NCI-H748 treated with DMSO at 0.1 percent for 48 hours (cell line): ENCODE measurements at places on chromosomes 6 and 20.

GRCh38 chr20:1378735-1379125, 14.1 kb downstream of the FKBP1A start:
- DNase-seq: no peak

GRCh38 chr20:46601603-46602122, 49.6 kb downstream of the SLC13A3 start:
- DNase-seq: no peak

DNA sequence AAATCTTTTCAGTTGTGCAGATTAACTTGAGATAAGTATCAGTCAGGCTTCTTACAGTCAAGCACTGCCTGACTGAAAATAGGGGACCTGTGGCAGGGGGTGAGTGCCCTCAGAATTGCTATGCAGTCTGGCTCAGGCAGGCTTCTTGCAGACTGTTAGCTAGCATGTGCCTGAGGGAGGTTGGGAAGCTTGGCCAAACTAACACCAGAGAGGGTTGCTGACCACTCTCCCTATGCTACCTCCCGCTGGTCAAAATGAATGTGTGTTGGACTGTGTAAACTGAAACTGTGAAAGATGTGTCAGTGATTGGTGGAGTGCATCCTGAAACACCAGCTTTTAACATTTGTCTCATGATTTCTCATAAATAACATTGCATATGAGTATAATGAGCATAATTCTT, 622.3 kb upstream of the IMPG1 start:
- no peak for DNase-seq

DNA sequence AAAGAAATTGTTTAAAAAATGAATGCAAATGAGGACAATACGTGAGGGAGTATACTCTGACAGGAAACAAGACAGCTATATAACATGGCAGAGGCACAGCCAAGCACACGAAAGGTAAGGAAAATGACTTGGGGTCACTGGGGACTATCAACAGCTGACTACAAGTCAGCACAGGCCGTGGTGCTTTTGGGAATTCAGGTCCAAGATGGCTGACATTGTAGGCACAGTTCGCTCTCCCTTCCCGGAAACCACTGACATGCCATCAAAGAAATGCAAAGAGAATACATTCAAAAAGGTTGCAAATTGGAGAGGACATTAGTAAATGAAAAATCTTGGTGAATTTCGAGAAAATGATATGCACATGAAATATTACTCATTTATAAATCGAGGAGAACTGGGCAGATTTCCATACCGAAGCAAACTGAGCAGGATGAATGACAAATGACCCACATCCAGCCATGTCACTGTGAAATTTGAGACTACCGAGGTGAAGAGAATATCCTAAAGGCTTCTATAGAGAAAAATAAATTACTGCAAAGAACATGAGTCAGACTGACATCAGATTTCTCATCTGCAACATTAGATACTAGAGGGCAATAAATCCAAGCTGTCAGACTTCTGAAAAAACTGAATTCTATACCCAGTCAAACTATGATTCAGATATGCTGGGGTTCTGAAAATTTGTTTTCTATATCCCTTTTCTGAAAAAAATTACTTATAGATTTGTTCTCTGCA, 391.1 kb downstream of the BTBD9 start:
- DNase-seq: no peak

GRCh38 chr20:51022803-51023616, at the start of gene KCNG1:
KCNG1 (minus strand) TSS chr20:51023107; CDS start chr20:51010338, 12,769 bp downstream.
- DNase-seq: no peak

GRCh38 chr6:117552618-117553017, 49.7 kb downstream of the GOPC start:
- DNase-seq: no peak

- no peak for DNase-seq
Measured at GRCh38 chr6:32148289-32149091, 3.2 kb downstream of the PRRT1 start.

DNA sequence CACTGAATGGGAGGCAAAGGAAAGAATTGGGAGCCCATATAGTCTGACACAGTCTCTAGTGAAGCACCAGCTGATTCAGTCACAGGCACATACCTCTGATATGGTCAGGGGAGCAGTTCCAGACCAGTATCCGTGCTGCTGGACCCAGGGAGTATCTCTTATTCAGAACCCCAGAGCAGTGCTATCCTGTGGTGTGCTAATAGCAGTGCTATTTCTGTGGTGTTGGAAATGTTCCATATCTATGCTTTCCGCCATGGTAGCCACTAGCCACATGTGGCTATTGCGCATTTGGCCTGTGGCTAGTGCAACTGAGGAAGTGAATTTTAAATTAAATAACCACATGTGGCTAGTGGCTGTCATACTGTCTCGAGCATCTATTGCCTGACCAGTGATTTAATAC, 11.0 kb downstream of the SCUBE3 start:
- no peak for DNase-seq

DNA sequence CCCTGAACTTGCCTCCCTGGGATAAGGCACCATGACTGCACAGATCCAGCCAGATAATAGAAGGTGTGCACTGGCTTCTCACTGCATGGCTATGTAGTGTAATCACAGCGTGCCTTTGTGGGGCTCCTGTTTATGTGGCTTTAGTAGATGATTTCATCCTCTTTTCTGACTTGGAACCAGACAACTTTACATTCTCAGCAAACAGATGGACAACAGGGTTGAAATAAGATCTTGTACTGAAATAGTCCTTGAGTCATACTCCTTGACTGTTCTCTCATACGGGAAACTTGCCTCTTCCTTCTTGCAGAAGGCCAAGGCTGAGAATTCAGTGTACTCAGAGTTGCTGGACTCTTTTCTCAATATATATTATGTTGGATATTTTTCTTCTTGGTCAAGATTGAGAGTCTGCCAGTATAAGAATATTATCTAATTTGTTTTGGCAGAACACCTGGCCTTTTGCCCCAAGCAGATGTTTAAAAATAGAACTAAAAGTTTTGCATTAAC, 25.0 kb upstream of the RNF144B start:
- no peak for DNase-seq

DNA sequence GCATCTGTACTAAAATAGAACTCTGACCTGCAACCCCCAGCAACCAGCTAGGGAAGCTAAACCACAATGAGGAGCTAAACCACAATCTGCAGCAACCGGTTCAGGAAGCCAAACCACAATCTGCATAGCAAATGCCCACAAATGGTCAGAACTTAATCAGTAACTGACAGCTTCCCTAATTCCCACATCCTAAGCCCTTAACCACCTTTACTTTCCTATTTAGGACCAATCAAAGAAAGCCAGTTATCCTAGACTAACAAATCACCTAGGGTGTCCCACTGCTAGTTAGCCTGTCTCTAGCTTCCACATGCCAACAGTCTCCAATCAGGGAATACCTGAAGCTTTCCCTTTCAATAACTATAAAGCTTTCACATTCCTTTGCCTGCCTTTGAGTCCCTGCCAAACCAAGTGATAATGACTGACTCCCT, 424.6 kb upstream of the PTCHD4 start:
- no peak for DNase-seq

DNA sequence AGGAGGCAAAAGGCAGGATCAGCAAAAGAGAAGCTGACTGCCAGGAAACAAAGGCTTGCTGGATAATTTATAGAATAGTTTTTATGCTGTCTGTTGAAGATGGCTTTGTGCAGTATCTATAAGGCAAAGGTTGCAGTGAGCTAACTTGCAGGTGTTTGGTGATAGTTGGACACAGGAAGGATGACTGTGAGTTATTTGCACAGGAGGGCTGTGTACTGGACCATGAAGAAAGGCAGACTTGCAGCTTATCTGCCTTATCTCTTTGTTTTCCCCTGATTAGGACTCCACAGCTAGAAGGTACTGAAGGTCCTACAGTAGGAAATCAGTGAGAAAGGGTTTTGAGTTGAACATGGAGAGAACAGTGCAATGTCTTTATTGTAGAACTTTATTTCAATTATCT, 2.1 kb downstream of the BTN1A1 start:
- peak; percentile 25 for DNase-seq

GRCh38 chr20:62025394-62025793, 40.3 kb downstream of the TAF4 start:
- no peak for DNase-seq

DNA sequence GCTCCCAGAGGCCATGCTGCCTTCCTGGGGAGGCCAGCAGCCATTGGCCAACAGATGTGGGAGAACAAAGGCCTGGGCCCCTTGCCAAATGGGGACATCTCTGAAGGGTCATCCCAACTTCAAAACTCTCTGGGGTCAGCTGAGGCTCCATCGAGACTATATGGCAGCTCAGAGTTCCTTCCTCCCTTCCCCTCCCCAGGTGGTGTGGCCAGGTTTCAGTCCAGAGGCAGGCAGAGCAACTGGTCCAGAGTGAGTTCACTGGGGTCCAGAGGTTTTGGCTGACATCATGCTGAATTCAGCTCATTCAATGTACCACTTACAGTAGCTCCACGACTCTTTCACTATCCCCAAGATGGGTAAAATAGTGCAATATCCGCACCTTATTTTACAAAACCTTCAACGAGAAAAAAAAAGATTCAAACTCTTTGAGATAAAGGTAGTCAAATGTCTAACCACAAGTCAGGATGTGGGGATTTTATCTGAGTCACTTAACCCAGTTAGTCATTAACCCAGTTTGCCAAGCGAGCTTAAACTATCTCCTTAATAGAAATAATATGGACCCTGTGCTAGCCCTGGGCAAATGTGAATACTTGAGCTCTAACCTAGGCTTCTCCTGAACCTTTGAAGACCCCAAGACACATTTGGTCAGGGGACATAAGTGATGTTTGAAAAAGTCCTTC, 108.4 kb upstream of the PLEKHG1 start:
- no peak for DNase-seq

- no peak for DNase-seq
Measured at GRCh38 chr6:36268478-36269275, 1.2 kb upstream of the PNPLA1 start.

DNA sequence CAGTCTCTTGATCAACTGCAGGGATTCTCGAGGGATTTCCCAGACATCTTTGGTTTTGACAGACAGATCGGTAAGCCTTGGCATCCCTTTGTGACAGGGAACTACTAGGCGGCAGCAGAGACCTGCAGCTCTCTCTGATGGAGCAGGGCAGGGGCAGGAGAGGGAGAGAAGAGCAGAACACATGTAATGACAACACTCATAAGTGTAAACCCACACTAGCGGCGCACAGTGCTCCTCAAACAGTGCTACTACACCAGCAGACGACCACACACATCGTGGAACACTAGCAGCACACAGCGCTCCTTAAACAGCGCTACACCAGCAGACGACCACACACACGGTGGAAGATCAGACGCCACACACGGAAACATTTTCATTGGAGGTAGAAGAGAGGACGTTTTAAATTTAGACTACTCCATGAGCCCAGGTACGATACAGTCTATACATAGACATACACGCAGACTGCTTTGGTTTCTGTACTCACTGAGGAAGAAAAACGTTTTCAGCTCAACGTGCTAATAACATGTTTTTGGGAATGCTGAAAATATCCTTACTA, 94.5 kb upstream of the TRAF3IP2 start:
- no peak for DNase-seq

GRCh38 chr20:59350330-59351156, 50.1 kb downstream of the EDN3 start:
- no peak for DNase-seq

GRCh38 chr20:31915491-31916280, 36.2 kb downstream of the PDRG1 start:
- peak; percentile 29 for DNase-seq

DNA sequence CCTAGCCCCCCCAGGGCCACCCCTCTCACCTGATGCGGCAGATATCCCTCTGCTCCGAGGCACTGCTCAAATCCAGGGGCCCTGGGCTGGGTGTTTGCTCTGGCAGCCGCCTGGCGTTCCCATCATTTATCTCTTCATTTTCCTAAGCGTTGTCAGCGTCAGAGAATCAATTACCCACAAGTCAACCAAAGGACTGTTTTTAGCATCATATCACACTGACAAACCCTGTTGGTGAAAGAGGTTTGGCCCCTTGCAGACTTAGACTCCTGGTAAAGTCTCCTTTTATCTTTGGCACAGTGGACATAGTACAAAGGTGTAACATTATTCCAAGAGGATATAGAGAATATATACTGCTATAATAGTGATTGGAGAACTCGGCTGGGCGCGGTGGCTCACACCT, at the start of gene GHRH:
Gene GHRH (minus strand): TSS at position 101 of the 400 bp plus-strand sequence. CDS start 4,925 bp downstream, outside the sequence.
- no peak for DNase-seq

DNA sequence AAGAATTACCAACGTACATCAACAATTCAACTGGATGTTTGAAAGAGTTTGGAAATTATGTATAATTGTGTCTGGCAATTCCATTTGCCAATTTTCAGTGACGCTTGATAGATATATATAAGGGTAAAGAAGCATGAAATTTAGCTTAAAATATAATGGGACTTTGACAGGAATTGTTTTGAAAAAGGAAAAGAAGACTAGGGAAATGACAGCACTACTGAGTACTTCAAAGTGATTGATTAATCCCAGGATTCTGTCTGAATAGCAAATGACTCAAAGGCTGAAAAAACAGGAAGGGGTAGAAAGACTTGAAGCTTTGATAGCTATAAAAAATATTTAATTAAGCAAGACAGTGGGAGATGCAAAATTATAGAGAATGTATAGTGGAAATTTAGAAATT, 200.0 kb downstream of the KHDRBS2 start:
- DNase-seq: no peak

- no peak for DNase-seq
Measured at GRCh38 chr20:925516-925915, 9.4 kb upstream of the ANGPT4 start.

DNA sequence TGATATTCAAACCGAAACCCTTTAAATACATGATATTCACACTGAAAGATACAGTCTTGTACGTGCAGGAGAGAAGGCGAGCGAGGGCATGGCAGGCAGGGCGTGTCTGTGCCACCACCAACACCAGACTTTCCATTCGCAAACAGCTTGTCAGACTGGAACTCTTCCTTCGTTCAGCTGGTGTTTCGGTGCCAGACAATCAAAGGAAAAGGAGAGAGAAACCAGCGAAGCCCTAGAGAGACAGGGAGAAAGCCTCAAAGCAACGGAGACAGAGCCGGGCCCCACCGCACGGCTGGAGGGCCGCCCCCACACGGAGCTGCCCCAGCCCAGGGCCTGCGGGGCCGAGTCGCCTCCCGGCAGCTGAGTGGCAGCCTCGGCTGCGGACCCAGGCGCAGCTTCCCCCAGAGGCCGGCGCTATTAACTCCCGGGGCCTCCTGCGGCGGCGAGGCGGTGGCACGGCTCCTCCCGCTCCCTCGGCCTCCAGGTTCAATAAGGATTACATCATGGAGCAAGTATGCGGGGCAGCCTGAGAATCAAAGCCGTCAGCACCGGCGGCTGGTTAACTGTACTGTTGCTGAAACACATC, 32.1 kb upstream of the NR2E1 start:
- peak; percentile 74 for DNase-seq

DNA sequence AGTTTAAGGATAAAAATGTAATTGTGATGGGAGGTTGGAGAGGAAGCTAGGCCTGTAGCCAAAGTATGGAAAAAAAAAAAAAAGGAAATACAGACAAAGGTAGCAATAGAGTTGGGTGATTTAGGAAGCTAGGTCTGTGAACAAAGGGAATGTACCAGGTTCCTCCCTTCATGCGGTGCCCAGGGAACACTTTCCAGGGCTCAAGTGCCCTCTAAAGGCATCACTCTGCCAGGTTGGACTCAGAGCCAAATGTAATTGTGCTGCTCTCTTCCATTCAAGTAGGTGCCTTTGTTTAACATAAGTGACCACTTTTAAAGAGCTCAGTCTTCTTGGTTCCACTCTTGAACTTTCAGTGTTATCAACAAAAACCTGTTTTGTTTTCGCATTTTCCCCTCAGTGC, 159.7 kb upstream of the AHI1 start:
- DNase-seq: no peak
